ENCODE measurements at places on chromosomes 4 and X.

DNA sequence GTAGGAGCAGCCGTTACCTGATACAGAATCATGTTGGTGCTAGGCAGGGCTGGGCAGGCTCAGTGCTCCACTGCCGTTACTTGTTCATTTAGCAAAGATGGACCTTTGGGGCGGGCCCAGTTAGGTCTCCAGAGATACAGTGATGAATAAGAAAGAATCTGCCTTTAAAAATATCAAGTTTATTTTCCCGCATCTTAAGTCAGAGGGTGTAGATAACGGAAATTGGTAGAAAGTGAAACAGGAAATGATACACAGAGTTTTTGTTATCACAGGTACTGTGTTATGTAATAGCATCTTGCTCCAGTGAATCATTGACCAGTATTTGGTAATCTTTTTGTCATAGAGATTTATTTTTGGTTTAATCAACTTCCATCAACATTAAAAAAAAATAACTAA lies 5.5 kb downstream of the TMEM131L start:
- DNase-seq, result no peak

GRCh38 chrX:47562615-47563243 lies 1.7 kb downstream of the ARAF start:
- no peak for DNase-seq

DNA sequence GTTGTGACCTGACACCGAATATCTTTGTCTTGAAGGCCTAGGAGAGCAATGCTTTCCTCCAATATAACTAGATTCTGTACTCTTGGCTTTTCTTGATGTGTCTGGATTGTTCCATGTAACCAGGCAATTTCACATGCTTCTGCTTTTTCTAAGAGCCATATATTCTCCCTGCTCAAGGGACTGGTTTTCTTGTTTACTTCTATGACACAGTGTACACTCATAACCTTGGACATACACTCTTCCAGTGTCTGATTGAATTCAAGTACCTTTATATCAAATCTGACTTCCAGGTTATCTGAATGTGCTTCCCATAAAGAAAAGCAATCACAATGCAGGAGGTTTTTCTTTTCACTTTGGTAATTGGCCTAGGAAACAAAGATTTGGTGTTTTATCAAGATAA lies 17.4 kb upstream of the EIF4E start:
- no peak for DNase-seq

DNA sequence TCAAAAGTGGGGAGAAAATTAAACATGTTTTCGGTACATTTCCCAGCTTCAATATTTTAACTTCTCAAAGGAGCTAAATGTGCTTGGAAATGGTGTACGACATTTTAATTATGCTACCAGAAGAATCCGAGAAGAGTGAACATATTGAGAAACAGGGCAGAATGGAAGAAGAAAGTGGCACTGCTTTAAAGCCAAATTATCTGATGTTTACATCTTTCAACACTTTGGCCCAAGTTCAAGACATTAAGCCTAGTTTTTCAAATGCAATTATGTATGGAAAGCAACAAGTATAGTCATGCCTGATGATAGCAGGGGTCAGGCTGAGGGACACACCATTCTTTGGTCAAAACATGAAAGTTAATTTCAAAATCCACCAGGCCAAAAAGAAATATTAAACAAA lies 577.9 kb upstream of the ZFP42 start:
- DNase-seq, result no peak

DNA sequence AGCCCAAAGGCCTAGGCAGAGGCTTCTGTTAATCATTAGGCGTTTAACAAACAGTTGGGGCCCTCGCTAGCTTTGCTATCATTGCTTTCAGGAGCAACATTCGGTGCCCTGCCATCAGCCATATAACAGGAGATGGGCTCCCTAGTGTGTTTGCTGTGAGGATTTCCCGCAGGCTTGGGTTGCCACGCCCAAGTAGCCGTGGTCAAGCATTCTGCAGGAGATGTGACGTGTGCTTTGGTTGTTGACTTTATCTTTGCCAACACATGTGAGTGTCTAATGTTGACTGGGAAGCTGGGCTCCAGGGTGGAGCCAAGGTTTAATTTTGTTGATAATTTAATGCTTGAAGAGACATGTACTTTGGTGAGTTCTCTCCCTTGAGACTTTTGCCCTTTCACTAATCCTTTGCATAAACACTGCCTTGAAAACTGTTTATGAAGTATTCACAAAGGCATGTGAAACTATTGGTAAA lies 184.6 kb upstream of the KIT start:
- peak; percentile 42 for DNase-seq

DNA sequence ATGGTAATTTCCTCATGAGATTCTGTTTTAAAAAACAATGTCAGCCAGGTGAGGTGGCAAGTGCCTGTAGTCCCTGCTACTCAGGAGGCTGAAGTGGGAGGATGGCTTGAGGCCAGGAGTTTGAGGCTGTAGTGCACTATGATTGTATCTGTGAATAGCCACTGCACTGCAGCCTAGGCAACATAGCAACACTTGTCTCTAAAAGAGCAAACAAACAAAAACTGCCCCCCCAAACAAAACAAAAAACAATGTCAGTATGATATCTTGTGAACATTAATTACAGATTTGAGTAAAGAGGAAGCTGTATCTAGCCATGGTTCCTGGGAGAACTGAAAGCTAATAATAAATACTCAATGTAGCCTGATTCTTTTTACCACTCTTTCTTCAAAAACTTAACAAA lies 6.8 kb upstream of the MSL3 start:
- DNase-seq, result no peak

GRCh38 chr4:16238327-16238726 lies 12.1 kb upstream of the TAPT1 start:
- DNase-seq, result no peak

DNA sequence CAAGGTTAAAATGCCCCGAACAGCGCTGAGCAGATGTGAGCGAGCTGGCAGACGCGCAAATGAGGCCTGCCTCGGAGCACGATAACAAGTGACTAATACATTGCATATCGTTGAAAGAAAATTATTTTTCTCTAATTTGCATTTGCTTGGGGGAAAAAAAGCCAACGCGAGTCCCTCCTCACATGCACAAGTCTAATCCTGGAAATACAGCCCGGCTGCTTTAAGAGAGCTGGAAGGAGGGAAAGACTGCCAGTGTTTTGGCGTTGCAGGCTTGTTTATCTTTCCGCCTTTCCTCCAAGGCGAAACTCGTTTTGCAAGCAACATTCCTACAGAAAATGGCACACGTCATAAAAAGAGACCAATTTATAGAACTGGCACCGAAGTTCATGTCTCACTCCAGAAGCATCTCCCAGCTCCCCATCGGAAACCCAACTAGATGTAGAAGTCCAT lies 12.6 kb downstream of the BCOR start:
- DNase-seq, result no peak

GRCh38 chrX:71609095-71609750 lies 9.1 kb downstream of the CXCR3 start:
- DNase-seq, result no peak

DNA sequence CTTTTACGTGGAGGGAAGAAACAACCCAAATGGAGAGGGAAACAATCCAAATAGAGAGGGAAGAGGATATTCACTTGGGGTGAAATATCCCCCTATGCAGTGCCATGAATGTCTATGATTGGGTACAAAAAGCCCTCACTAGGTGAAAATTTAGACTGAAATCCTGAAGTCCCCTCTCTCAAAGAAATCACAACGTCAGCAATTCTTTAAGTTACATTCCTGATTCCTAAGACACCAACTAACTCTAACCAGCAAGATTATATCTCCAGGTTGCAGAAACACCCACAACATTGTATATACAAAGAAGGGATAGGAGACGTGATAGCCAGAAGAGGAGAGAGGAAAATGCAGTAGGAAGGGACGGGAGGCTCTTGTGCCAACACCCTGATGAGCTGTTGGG lies 374.3 kb downstream of the DCAF12L2 start:
- no peak for DNase-seq

- DNase-seq, result no peak
Observed at GRCh38 chrX:68846536-68846935, 17.7 kb downstream of the EFNB1 start.

DNA sequence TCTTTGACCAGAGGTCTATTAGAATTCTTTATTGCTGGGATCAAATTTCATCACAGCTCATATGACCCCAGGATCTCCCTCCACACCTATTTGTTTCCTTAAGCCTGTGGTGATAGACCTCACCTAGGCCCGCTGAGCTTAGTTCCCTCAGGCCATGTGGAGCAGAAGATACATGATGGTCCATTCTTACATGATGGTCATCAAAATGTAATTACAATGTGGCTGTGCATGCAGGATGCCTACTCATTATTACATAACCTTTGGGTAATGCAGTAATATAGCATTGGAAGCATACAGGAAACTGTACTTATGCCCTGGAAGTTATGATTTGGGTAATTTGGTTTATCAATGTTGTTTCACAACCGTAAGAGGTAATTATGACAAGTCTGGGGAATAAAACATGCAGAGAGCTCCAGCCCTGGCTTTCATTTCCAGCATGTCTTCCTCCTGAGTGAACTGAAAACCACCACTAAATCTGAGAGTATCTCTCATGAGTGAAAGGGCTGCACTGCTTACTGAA lies 67.0 kb upstream of the AGA start:
- no peak for DNase-seq

- no peak for DNase-seq
Observed at GRCh38 chrX:41481264-41482109, 34.3 kb downstream of the NYX start.

- DNase-seq, result no peak
Observed at GRCh38 chr4:63814171-63814964, 594.9 kb downstream of the TECRL start.

- DNase-seq, result no peak
Observed at GRCh38 chr4:41590591-41590990, 52.6 kb downstream of the LIMCH1 start.

- DNase-seq, result no peak
Observed at GRCh38 chr4:146381263-146381872, 140.4 kb downstream of the SLC10A7 start.

GRCh38 chrX:77742788-77743476 lies 43.1 kb downstream of the ATRX start:
- DNase-seq, result no peak

GRCh38 chr4:829761-830600 lies 4.1 kb upstream of the CPLX1 start:
- DNase-seq, result no peak

DNA sequence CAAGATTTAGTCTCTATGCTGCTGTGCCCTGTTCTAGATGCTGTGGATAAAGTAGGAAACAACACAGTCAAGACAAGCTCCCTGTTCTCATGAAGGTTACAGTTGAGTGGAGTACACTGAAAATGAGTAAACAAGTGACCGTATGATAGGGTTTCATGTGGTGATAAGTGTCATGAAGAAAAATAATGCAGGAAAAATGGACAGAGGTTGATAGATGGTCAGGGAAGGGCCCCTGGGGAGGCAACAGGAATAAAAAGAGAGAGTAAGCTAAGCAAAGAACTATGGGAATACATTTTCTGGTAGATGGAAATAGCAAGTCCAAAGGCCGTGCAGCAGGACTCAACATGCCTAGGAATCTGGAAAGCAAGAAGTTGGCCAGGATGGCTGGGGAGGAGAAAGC lies 394.0 kb downstream of the DTHD1 start:
- no peak for DNase-seq

DNA sequence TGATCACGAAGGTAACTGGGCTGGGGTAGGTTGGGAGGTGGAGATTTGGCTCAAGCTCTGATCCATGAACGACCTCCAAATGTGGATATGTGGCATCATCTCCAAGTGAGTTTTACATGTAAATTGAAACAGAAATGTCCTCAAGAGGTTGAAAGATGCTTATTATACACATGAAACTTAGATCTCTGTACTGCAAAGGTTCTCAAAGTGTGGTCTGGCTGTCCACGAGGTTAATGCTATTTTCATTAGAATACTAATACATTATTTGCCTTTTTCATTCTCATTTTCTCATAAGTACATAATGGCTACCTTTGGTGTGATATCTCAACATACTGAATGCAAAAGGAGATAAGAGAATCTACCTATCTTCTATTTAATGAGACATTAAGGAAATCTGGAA lies 198.2 kb downstream of the RASL11B start:
- no peak for DNase-seq

- no peak for DNase-seq
Observed at GRCh38 chr4:105555409-105555808, 3.0 kb downstream of the ARHGEF38 start.

DNA sequence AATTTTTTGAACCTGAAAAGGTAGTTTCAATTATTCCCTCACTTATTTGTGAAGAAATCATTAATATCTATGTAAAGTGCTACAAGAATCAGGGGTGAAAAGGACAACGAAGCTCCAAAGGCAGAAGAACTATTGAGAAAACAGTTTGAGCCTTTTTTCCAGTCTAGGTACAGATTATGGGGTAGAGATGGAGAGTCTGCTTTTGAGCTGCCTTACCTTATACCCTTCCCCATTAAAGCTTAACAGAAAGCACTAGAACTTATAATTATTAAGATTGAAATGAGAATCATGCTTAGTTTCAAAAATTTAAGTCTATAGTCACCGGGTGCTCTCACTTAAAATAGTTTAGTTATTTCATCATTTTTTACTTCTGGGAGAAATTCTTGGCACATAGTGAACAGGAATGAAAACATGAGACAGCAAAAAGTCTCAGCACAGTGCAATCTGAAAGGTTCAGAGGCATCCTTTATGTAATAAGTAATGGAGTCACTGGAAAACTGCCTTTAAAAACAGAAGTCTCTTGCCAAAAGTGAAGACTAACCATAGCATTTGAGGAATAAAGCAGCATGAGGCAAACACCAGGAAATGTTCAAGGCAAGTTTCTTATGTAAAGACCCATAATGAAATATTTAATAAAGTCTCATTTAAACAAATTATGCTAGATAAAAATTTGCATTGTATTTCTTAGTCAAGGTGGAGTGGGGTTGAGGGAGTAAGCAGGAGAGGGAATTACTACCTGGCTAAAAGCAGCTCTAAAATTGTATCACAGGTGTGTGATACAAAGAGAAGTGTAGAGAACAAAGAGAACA lies 5.1 kb upstream of the DCLK2 start:
- no peak for DNase-seq

GRCh38 chr4:98945297-98945850 lies 16.4 kb upstream of the EIF4E start:
- DNase-seq, result no peak

GRCh38 chrX:150482537-150483206 lies 85.7 kb upstream of the MTM1 start:
- DNase-seq, result no peak

- DNase-seq, result no peak
Observed at GRCh38 chr4:133270021-133270570, 121.0 kb downstream of the PCDH10 start.

- no peak for DNase-seq
Observed at GRCh38 chr4:185033950-185034349, 15.7 kb downstream of the HELT start.

DNA sequence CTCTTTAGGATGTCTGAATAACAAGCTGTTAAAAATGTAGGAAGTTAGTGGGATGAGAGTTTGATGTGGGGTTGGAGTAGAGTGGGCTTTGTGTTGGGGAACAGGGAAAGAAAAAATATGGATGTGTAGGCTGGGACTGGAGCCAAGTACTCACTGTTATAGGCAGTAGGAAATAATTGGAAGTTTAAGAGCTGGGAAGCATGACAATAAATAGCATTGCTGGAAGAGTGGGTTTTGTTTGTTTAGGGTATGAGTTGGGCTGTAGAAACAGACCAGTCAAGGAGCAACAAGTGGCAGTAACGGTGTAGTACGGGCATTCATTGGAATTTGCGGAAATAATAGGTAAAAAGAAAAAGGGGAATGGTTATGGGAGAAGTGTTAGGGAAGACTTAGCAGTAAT lies 81.6 kb downstream of the KDM6A start:
- no peak for DNase-seq

- no peak for DNase-seq
Observed at GRCh38 chr4:75733369-75733768, 9.0 kb downstream of the USO1 start.
